ENCODE measurements at places on chromosomes 2 and 18. TPM values are rescaled to one million over a fixed set of nuclear protein-coding genes. Genes with fewer than 3 reads are reported as not detected.

DNA sequence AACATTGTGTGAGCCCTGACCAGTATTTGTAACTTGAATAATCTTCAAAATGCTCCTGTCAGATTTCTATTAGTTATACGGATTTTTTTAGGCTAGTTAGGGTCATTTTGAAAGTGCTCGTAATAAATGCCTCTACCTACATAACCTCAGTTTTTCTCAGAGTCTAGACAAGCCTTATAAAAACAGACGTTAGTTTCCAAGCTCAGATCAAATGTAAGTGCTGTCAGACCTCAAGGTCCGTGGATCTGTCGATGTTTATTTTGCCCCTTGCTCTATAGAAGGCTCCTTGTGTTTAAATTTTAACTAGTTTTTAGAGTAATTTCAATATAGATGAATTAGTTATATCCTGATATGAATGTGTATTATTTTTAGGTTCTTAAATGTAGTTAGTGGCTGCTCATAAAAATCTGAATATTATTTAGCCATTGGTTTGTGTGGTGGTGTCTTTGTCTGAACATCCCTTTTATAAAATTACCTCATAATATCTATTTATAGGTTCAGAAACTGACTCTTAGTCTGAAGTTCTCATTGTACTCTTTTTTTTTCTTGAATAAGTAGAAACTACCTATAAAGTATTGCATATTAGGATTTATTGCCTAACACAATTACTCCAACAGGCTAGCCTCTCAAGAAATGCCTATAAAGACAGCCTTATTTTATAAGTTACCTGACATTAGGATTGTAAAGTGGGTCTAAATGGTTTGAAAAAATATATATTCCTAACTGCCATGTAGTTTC lies 71.1 kb downstream of the MTA3 start:
- DNase-seq: no peak

GRCh38 chr2:85905891-85906290 lies 17.1 kb upstream of the ST3GAL5 start:
- DNase-seq: no peak

Gene MMADHC
- total RNA-seq: 161 TPM

- DNase-seq: peak; percentile 74
Measured at GRCh38 chr2:240568678-240569522, 616 bp downstream of the RNPEPL1 start.

Gene HOXD4
- total RNA-seq: 0.26 TPM

- DNase-seq: no peak
Measured at GRCh38 chr2:6676241-6676640, 189.5 kb downstream of the CMPK2 start.

Gene FAM124B
- 2.5 TPM for total RNA-seq

Measured in psoas muscle (tissue), 8 donors.